ENCODE measurements at places on chromosomes 2 and 18.

- DNase-seq: no peak
These were observed 35.7 kb downstream of the C18orf63 start for GRCh38 chr18:74351354-74351753.

DNA sequence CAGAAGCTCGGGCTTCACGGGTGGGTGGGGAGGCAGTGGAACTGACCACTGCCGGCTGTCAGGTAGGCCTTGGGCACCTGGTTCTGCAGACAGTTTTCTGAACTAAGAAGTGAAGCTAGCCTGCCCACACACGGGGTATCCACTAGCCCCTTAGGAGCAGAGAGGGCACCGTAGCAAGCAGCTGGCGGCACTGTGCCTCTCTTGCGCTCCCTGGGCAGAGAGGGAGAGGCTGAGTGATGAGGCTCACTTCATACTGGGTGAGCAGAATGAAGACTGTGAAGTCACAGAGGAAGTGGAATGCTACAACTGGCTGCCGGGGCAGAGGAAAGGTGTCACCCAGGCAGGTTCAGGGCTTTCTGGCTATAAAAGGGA is 753 bp downstream of the ITPRIPL1 start:
- no peak for DNase-seq

DNA sequence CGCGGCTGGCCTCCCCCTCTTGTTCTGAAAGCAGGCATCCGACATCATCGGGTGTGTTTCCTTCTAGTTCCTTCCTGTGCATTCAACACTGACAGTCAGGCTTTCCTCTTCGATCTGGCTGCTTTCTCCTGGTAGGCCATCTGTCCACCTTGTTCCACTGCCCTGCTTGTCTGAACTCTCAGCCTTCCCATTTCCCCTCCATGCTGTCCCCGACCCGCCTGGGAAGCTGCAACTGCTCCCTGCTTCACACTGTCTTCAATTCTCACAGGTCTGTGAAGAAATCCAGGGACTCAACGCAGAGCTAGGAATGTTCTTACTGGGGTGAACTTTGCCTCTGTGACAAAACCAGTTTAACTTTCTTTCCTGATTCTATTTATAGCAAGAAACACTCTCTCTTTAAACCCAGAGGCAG is 43.0 kb downstream of the KIF3C start:
- no peak for DNase-seq

- no peak for DNase-seq
These were observed 5.2 kb downstream of the ERMN start for GRCh38 chr2:157320409-157320808.

- no peak for DNase-seq
These were observed 51.2 kb downstream of the CCDC148 start for GRCh38 chr2:158405341-158405740.

GRCh38 chr18:6942742-6943141 is 174.9 kb downstream of the LAMA1 start:
- no peak for DNase-seq

- DNase-seq: no peak
These were observed 244.1 kb downstream of the L3MBTL4 start for GRCh38 chr18:6170604-6171003.

DNA sequence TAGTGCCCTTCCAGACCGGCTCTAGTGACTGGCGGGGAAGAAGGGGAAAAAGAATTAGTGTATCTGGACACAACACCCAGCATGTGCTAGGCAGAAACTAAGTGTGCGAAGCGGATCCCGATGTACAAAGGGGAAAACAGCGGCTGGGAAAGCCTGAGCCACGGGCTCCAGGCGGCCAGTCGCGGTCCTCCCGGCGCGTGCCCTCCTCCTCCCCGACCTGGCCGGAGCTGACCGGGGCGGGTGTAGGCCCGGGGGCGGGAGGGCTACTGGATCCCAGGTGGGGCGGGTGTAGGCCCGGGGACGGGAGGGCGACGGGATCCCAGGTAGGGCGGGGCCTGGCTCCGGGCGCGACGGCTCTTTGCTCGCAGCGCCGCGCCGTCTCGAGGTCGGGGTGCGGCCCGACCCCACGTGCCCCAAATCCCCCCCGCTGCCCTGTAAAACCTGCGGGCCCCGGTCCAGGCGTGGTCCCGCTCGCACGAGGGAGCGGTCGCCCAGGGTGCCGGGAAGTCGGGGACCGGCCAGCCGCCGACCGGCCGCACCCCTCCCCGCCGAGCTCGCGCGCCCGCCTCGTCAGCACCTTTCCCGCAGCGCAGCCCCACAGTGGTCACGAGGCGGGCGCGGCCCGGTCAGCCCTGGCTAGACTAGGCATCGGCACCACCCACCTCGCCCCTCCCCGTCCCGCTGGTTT is 48.8 kb downstream of the C2orf42 start:
- DNase-seq: no peak

GRCh38 chr2:201953880-201954279 is 79.8 kb upstream of the FZD7 start:
- no peak for DNase-seq

DNA sequence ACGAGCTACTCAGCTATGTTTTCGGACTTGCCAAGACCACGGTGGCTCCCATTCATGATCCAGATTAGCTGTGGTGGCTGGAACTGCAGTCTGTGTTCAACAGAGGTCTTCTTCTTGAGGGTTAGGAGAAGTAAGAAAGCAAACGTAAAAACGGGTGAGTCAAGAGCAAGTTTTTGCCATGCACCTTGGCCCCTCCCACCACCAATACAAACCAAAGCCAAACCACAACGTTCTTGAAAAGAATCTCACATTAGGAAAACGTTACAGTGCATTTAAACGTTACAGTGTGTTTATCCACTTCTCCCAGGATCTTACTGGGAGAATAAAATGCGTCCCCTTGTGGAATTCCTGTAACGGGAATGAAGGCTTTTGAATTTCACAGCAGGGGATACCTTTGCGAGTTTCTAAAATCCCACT is 725 bp downstream of the FBXO48 start:
- DNase-seq: peak; percentile 20

GRCh38 chr2:168192839-168193616 is 54.4 kb downstream of the STK39 start:
- no peak for DNase-seq

DNA sequence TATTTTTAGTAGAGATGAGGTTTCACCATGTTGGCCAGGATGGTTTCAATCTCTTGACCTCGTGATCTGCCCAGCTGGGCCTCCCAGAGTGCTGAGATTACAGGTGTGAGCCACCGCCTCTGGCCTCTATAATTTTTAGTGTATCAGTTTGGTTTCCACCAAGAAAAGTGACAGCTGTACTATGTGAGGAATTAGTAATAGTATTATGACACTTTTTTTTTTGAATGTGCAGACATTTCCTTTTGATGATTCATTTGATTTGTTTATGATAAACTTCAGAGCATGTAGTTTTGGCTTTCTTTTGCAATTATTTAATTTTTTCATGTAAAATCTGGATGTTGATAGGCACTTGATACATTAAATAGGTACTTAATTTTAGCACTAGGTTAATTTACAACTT is 61.5 kb downstream of the PTPN4 start:
- no peak for DNase-seq

DNA sequence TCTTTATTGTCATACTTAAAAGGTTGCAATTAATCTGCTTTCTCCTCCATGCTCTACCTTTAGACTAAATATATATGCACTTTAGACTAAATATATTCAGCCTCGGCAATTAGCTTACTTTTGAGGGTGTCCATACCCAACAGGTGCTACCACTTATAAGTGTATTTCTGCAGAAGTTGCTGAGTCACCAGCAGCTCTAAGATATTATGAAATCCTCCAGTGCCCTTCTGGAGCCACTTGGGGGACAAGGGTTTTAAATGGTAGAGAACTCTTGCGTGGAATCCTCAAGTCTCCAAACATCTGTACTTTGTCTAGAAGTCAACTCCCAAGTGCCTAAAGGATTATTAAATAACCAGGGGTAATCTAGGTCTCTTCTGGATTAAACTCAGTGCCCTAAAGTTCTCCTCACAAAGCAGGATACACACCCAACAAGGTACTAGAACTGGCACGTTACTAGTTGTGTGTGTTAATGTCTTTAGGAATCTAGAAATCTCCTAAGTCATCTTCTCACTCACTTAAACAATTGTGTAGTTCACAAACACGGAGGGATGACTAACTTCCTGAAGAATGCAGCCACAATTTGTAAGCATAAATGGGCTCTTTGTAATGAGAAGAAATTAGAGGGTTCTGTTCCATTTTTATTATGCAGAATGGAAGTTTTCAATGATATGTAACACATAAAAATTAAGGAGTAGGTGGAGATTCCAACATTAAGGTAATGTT is 159.7 kb downstream of the CD226 start:
- DNase-seq: no peak

DNA sequence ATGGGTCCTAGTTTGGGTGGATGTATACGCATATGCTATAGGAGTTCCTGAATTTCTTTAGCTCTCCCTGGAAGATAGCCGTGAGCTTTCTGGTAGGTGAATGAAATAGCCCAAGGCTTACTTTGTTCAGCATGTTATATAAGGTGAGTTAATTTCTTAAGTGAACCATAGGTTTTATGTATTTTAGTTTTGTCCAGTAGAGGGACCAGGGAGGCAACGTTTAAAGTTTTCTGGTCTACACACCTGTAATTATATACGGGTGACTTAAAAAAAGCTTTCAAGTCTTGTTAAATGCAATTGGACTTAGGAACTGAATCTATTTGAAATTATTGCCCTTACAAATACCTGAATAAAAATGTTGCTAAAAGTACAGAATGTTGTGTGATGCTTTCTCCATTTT is 402.5 kb upstream of the DDX18 start:
- no peak for DNase-seq

DNA sequence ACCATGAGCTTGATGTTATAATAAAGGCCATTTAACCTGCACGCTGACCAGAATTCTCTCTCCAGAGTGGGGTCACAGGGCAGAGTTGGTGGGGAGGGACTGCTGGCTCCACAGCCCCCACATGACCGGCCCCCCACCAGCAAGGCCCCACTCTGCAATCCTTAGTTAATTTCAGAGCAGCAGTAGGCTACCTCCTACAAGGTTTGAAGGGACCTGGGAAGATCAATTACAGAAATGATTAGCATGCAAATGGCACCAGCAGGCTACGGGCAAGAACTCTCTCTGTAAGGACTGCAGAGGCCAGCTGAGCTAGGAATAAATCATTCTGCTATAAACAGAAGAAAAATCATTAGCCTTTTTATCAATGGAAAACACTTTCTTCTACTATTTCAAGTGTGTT is 135.3 kb downstream of the C1D start:
- no peak for DNase-seq

- no peak for DNase-seq
These were observed 41.2 kb downstream of the RPL37A start for GRCh38 chr2:216539791-216540241.

GRCh38 chr2:47299555-47299954 is 103.4 kb upstream of the MSH2 start:
- DNase-seq: no peak

DNA sequence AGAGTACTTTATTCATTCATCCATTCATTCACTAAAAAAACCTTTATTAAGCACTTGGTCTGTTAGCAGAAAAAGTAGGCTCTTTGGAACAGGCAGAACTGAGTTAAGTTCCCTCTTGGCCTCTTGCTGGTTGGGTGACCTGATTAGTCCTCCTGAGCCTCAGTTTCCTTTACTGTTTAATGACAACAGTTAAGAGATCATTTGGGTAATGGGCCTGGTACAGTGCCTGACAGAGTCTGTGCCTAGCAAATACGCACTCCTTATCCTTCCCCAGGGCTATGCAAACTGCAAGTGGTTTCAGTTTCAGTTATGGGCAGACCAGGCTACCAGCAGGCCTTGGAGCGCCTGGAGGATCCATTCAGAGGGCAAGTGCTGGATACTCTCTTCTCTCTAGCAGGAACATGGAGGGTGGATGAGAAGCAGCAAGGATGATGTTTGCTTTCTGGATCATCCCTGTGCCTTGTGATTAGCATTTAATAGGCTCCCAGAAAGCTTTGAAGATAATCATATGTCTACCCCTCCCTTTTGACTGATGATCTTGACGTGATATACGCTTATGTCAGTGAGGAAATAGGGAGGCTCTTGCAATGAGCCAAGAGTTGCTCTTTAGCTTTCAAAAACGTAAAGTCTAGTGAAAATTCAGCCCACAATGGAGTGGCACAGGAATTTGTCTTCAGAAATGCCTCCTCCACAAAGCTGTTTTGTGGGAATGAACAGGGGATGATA is 12.4 kb upstream of the TAF1B start:
- no peak for DNase-seq

- no peak for DNase-seq
These were observed 16.6 kb upstream of the SPOPL start for GRCh38 chr2:138485019-138485418.

- DNase-seq: no peak
These were observed 337.3 kb downstream of the OSR1 start for GRCh38 chr2:19021100-19021476.

DNA sequence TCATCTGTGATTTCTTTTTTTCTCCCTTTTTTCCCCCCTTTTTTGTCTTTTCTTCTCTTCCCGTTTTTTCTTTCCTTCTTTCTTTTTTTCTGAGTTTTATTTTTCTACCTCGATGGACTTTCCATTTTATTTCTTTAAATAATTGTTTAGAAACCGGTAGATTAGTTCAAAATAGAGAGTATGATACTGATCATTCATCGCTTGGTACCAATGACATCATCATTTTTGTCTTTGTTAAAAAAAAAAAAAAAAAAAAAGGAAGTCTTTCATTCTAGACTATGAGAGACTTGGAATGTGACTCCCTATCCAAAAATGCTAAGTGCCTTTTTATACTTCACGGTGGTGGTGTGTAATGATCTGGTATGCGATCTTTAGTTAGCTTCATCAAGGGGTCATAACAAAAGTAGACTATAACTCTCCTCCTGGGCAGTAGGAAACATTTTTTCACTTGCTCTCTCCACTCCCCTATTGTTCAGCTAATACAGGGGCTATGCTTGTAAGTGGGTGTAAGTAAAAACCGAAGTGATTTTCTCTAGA is 1517.5 kb upstream of the ZEB2 start:
- no peak for DNase-seq

DNA sequence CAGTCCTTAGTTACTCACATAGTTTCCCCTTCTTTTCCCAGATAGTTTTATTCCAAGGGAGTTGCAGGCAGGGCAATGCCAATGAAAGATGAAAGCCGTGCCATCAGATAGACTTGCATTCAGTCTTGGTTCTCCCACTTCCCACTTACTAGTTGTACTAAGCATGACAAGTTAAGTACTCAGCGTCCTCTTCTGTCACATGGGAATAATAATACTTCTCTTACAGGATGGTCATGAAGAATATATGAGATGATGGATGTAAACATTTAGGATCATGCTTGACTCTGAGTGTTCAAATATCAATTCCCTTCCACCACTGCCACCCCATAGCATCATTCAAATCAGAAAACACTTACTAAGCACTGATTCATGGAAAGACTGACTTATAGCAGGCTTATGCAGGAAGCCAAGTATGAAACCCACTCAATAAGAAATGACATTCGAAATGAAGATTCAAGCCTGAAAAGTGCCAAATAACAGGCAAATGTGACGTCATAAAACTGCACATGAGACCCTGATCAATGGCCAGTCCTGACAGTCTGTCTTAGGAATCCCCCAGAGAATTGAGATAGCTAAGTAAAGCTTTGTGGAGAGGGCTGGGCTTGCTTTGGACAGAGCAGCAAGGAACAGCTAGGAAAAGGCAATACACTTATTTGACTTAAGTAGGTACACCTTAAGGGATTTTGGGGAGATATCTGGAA is 11.1 kb upstream of the EVA1A start:
- no peak for DNase-seq
